ENCODE measurements at places on chromosomes 12 and 14. TPM values are rescaled to one million over a fixed set of nuclear protein-coding genes. Genes with fewer than 3 reads are reported as not detected.

Gene PTHLH
- polyA plus RNA-seq, result 1.1 TPM

Gene CCDC197
- polyA plus RNA-seq, result not detected

Gene C14orf119
- polyA plus RNA-seq, result 84.4 TPM

DNA sequence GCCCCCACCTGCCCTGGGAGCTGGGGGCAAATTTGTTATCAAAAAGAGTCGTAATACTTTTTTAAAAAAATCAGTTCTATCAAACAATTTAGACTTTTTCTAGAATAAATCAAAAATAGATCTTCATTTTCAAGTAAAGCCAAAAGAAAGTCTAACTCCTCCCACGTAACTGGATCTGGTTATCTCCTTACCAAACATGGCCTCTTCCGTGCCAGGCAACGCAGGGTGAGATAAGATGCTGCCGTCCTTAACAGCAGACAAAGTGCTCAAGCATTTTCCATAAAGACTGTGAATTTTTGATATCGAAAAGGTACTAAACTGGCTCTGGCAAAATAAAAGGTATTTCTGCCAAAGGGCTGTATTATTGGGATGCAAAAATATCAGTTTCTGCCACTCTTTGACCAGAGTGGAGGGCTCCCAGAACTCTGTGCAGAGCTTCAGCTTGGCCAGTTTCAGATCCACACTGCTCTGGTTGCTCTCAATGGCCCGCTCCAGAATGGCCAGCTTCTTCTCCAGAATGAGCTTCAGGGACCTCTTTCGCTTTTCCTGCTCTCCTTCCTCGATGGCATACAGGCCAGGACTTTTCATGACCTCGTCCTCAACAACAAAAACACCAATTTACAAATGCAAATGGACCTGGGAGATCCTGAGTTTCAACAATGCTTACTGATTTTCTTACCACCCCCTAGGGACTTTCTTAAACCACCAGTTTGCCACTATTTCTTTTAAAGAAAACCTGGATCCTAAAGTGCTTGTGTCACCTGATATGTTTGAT, 29.0 kb downstream of the NRDE2 start:
- no peak for DNase-seq

Gene ZFHX2
- 8.4 TPM for polyA plus RNA-seq

Gene CPNE6
- not detected for polyA plus RNA-seq

Gene VWF
- 7.9 TPM for polyA plus RNA-seq

DNA sequence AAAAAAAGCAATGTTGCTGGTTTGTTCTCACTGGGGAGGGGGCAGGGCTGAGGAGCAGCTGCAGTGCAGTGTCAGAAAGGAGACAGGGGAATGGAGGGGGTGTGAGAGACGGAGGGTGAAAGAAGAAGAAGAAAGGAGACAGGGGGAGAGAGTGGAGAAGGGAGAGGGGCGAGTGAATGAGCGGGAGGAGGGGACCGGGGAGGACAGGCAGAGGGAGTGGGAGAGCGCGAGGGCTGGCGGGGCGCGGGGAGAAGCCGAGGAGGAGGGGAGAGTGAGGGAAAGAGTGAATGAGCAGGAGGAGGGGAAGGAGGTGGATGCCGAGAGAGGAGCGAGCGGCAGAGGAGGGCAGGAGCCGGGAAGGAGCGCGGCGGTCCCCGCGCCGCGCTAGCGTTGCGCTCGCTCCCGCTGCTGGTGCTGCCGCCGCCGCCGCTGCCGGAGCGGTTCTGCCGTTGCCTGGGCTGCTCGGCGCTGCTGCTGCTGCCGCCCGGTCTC, at the start of gene NOVA1:
Gene NOVA1, minus strand, starts transcription at position 445 of the 492 bp plus-strand sequence. CDS start 597 bp downstream, outside the sequence.
- DNase-seq, result no peak

- no peak for DNase-seq
Observed at GRCh38 chr14:102854091-102854703, 68.3 kb upstream of the AMN start.

Gene CD163
- 28.0 TPM for polyA plus RNA-seq

Gene IGF1
- 2.8 TPM for polyA plus RNA-seq

DNA sequence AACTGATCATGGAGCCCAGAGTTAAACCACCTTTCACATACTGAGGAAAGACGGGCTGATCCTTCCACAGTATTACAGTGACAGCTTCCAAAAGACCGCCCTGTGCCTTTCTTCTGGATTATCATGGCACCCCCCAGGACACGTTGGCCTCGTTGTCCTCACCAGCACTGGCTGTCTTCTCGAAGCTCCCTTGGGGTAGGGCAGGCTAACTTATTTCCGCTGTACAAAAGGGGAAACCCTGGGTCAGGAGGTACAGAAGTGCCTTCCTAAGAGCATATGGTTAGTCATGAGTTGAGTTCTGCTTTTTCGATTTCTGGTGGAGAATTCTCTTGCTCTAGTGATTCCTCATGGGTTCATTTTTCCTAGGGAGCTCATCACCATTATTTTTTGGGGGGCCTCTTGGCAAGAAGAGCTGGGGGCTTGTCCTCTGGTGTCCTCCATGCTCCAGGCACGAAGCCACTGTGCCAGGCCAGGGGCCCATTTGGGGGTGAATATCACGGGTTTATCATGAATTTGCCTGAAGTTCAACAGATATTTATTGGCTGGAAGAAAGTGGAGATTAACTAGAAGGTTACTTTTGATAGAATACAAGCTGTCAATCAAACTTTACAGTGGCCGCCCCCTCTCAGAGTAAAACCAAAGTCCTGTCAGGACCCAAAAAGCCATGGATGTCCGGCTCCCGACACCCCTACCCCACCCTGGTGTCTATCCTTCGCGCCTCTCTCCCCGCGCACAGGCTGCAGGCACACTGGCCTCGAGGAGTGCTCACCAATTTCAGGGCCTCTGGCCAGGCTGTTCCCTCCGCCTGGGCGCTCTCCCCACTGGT, 8.8 kb upstream of the TRAF3 start:
- no peak for DNase-seq

- no peak for DNase-seq
Observed at GRCh38 chr12:132597333-132598316, 12.8 kb downstream of the LRCOL1 start.

DNA sequence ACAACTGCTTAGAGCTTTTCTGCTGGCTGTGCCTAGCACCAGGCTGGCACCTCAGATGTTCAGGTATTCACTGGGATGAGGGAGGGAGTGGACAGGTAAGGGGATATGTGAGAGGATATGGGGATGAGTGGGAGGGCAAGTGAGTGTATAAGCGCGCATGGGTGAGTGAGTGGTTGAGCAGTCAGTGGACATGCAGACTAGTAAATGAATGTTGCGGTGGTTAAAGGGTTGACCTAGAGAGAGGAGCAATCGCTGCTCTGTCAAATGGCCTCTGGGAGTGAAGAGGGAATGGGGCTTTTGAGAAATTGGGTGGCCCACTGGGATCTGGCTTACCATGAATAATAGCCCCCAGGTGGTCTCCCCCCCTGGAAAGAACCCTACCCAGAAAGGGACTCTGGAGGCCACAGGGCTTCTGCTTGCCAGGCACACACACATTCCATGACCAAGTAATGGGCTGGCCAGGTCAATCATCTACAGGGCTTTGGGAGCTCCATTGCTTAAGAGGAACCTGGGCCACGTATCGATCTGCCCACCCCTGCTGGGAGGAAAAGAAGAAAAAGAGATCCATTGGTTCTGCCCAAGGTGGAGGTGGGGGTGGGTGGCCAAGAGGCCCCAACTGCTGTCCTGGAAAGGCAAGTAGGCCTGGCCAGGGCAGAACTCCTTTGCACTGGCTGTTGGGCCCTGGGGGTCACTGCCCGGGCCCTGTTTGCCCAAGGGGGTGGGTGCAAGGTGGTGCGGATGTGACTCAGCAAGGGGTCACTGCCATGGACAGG, 30.8 kb upstream of the ZFP36L1 start:
- DNase-seq, result no peak

- no peak for DNase-seq
Observed at GRCh38 chr14:73459959-73460358, 1.6 kb upstream of the NUMB start.

DNA sequence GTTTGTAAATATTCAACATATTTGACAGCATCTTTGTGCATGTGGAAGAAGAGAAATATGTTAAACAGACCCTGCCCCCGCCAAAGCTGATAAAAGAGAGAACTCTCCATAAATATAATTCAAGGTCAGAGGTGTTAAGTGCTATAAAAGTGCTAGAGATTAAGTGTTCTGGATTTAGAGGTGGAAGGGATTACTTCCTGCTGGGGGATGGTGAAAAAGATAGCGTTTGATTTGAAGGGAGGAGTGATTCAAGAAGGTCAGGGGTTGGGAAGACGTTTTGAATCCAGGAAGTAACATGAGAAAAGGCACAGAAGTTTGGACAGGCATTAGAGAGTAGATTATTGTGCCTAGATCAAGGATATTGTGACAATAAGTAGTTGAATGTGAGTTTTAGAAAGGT, 30.2 kb downstream of the RIC8B start:
- no peak for DNase-seq

DNA sequence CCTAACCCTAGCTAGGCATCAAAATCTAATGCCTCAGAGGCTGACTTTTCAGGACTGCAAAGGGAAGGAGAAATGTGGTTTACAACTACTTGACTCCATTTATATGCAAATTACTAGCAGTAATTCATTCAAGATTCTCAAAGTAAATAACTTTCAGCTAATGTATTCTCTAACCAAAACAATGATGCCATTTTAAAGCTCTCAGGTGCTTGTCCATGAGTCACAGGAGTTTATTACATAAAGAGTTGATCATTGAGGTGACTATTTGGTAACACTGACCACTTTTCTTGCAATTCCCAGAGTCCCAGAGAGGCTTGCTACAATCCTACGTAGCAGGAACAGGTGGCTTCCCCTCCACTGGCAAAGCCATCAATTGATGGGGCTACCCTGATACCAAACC, 109.0 kb upstream of the SLC35F4 start:
- no peak for DNase-seq

Gene CD163L1
- polyA plus RNA-seq, result 1.9 TPM

GRCh38 chr14:23252420-23253333, 14.9 kb downstream of the RNF212B start:
- DNase-seq, result no peak

DNA sequence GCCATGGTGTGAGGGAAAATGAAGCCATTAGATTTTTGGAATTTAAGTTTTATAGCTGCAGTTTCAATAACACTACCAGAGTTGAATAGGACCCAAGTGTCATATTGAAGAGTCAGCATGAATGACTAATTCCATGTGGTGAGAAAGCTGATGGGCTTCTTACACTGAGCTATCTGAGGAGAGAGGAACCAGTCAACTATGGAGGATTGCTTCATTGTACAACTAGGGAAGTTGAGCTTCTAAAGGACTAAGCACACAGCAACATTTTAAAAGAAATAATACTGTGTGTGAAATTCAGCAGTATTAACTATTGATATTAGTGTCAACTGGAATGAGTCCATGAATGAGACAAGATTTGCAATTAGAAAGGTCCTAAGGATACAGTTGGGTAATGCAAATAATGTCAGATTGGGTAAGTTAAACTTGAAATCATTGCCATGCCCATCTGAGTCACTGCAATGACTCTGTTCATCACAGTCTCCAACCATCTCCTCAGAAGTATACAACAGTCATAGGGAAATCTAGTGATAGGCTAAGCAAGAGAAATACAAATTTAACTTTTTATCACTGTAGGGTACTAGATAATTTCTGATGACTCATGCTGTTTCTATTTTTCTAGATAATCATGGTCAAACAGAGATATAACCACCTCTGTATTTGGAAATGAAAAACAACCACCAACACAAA, 394.2 kb downstream of the FSCB start:
- DNase-seq, result no peak

Gene C1R
- polyA plus RNA-seq, result 33.9 TPM

GRCh38 chr12:80033448-80033847, 65.9 kb upstream of the OTOGL start:
- DNase-seq, result peak; percentile 29

- DNase-seq, result no peak
Observed at GRCh38 chr14:100393906-100394732, 71.0 kb downstream of the SLC25A47 start.

GRCh38 chr12:66899588-66899987, 220.7 kb upstream of the GRIP1 start:
- DNase-seq, result no peak
